ENCODE measurements at places on chromosomes 3 and 15. TPM values are rescaled to one million over a fixed set of nuclear protein-coding genes. Genes with fewer than 3 reads are reported as not detected.
A peak's percentile ranks its signal among the peaks of the same experiment; 100 is the strongest.

DNA sequence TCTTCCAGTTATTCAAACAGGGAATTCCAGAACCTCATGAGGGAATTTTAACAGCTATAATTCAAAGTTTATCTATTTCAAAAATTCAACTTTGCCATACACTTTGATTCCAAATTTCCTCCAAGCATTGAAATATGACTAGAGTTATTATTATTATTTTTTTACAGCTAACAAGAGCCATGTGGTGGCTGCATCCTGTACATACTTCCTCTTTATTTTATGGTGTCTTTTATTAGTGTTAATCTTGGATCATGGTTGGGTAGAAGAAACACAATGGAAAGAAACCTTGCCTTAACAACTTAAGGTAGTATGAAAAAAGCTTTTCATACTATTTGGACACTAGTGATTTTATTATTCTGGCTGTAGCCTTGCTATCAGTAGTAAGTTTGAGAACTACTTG is 52.7 kb downstream of the TFG start:
- H3K27me3 ChIP-seq = peaks cover 2% of the 10 kb centered on the region
- H3K4me1 ChIP-seq = peaks cover 14% of the 10 kb centered on the region
- no peak for DNase-seq
- H3K4me3 ChIP-seq = no peak overlapping the region

GRCh38 chr3:126133606-126134005 is 46.8 kb downstream of the ALDH1L1 start:
- no peaks in the 10 kb centered on the region for H3K36me3 ChIP-seq
- H3K4me3 ChIP-seq = no peak overlapping the region
- DNase-seq = no peak
- H3K27ac ChIP-seq = no peak overlapping the region

DNA sequence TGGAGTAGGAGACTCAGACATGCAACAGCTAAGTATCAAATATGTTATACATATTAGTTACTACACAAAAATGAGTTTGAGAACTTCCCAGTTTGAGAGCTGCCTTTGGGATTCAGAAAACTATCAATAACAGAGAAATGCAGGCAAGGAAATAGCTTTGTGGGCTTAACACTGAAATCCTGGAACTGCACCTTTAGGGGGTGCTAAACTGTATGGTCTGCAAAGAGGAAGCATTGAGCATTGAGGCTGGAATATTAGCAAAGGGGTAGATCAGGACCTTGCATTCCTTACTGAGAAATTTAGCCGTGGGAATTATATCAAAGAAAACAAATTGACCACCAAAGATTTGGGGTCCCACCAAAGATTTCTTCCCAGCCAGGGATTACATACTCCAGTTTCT is 580.0 kb downstream of the ZNF385D start:
- DNase-seq = no peak
- H3K27me3 ChIP-seq = no peaks in the 10 kb centered on the region
- H3K4me3 ChIP-seq = no peak overlapping the region
- no peaks in the 10 kb centered on the region for H3K4me1 ChIP-seq

DNA sequence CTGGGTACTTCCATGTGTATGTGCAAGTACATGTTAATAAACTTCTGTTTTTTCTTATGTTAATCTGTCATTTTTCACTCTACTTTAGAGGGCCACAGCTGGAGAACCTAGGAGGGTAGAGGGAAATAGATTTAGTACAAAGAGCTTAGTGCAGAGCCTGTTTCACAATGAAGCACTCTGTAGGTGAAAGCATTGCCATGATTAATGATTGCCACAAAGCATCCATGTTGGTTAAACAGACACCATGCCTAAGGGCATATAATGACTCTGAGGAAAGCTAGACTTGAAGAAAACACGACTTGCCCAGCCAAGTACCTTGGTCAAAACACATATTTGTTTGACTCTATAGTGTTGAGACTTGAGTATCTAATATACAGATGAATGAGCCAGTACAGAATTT is 338.4 kb downstream of the FHIT start:
- no peak overlapping the region for H3K27ac ChIP-seq
- no peak for DNase-seq
- no peak overlapping the region for H3K4me3 ChIP-seq
- no peaks in the 10 kb centered on the region for H3K4me1 ChIP-seq
- no peaks in the 10 kb centered on the region for H3K27me3 ChIP-seq

- peaks cover 13% of the 10 kb centered on the region for H3K27me3 ChIP-seq
- no peak overlapping the region for H3K4me3 ChIP-seq
- H3K27ac ChIP-seq = no peak overlapping the region
- no peaks in the 10 kb centered on the region for H3K36me3 ChIP-seq
- H3K4me1 ChIP-seq = peaks cover 2% of the 10 kb centered on the region
Observed at GRCh38 chr3:171755656-171756055, 54.6 kb downstream of the PLD1 start.

DNA sequence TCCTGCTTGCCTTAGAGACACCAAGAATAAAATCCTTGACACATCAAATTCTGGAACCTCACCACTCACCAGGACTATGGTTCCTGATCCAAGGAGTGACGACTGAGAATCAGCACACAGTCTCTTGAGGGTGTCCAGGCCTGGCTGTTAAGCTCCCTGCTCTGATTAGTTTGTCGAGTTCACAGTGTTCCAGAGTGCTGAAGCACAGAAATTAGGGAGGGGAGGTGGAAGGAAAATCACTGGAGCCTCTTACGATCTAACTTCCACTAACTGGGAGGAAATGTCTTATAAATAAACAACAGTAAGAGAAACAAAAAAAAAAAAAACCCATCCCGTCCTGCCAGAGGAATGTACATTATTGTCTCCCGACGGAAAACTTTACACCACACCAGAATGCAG is 330.2 kb downstream of the TIGIT start:
- H3K27ac ChIP-seq = no peak overlapping the region
- DNase-seq = no peak
- no peaks in the 10 kb centered on the region for H3K27me3 ChIP-seq
- peaks cover 24% of the 10 kb centered on the region for H3K4me1 ChIP-seq
- no peak overlapping the region for H3K4me3 ChIP-seq
- H3K36me3 ChIP-seq = peaks cover 9% of the 10 kb centered on the region

DNA sequence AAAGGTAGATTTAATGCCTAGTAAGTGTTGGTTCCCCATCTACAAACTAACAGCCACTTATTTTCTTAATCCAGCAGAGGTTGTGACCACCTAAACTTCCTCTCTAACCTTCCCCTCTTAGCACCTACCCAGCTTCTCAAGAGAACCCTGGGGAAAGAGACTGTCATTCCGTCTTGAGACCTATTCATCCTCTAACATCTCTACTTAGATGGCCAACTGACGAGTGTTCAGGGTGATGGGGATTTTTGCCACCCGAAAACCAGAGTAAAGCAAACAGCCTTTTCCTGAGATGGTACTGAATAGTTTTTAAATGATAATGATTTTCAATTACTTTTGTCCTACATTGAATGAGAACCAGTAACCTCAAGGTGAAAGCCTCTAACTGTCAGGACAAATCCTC is 9.3 kb upstream of the GBE1 start:
- no peak for DNase-seq
- H3K27ac ChIP-seq = no peak overlapping the region
- no peaks in the 10 kb centered on the region for H3K4me1 ChIP-seq
- H3K4me3 ChIP-seq = no peak overlapping the region
- peaks cover 2% of the 10 kb centered on the region for H3K27me3 ChIP-seq
- no peaks in the 10 kb centered on the region for H3K36me3 ChIP-seq

GRCh38 chr15:42848846-42849245 is 71.7 kb downstream of the TTBK2 start:
- H3K36me3 ChIP-seq = peaks cover 7% of the 10 kb centered on the region
- no peak overlapping the region for H3K4me3 ChIP-seq
- DNase-seq = no peak
- no peaks in the 10 kb centered on the region for H3K27me3 ChIP-seq

GRCh38 chr3:195893516-195893915 is 14.8 kb downstream of the TNK2 start:
- no peaks in the 10 kb centered on the region for H3K36me3 ChIP-seq
- peaks cover 33% of the 10 kb centered on the region for H3K4me1 ChIP-seq
- no peak overlapping the region for H3K27ac ChIP-seq
- no peaks in the 10 kb centered on the region for H3K27me3 ChIP-seq
- H3K4me3 ChIP-seq = no peak overlapping the region
- DNase-seq = no peak

- H3K27ac ChIP-seq = no peak overlapping the region
- H3K36me3 ChIP-seq = no peaks in the 10 kb centered on the region
- H3K4me1 ChIP-seq = no peaks in the 10 kb centered on the region
- no peak for DNase-seq
- H3K27me3 ChIP-seq = peaks cover 83% of the 10 kb centered on the region
Observed at GRCh38 chr3:147384210-147385058, 21.9 kb downstream of the ZIC4 start.

DNA sequence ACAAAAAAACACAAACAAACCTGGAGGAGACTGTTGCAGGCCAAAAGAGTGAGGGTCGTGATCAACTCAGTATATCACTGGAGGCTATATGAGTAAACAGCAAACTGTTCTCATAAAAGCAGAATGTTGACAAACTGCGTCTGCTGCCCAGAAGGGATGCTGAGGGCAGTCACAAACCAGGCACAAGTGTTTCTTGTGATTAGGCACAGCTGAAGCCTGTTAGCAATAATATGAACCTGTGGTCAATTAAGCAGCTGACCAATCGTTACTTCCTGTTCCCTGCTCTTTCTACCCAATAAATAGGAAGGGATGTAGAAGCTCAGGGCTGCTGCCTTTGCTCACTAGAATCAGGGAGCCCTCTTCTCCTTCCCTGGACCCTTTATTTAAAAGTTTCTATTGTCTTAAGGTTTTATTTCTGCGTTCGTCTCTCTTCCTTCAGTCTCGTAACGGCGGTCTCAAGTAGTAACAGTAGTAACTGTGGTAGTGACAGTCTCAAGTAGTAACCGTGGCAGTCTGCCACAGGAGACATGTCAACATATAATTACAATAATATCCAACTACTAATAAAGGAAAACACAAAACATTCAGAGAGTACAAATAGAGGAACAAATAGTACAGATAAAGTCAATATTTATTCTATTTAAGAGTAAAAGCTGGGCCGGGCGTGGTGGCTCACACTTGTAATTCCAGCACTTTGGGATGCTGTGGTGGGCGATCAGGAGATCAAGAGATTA is 698.4 kb upstream of the CCDC54 start:
- H3K4me1 ChIP-seq = no peaks in the 10 kb centered on the region
- no peak overlapping the region for H3K27ac ChIP-seq
- DNase-seq = no peak

DNA sequence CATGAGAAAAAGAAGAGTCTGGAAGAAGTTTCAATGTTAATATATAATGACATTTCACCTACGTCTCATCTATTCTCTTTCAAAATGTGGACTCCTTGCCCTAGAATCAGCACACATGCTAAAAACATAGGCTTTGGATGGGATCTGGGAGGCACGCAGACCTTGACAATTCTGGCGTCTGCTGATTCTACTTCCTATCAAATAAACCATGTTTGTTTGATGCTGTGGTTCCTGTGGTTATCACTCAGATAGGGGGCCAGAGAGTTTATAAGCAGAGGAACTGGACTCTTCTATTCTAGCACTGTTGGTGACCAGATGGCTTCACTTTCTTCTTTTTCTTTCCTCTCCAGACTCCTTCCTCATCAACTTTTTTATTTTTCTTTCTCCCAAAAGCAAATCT is 336.8 kb downstream of the DIPK2A start:
- H3K27me3 ChIP-seq = peaks cover 18% of the 10 kb centered on the region
- no peaks in the 10 kb centered on the region for H3K36me3 ChIP-seq
- H3K27ac ChIP-seq = no peak overlapping the region
- no peaks in the 10 kb centered on the region for H3K4me1 ChIP-seq
- no peak overlapping the region for H3K4me3 ChIP-seq

- H3K27me3 ChIP-seq = peaks cover 5% of the 10 kb centered on the region
- no peak overlapping the region for H3K4me3 ChIP-seq
- peak; percentile 30 for DNase-seq
- no peak overlapping the region for H3K27ac ChIP-seq
Observed at GRCh38 chr15:79025201-79025600, 65.4 kb downstream of the RASGRF1 start.

RTP4 gene
- 3.1 TPM for total RNA-seq

SYNM gene
- 0.09 TPM for total RNA-seq

MAGEL2 gene
- total RNA-seq = not detected

RARB gene
- total RNA-seq = not detected

CTDSPL2 gene
- 107 TPM for total RNA-seq
